ENCODE measurements at places on chromosomes 5 and 9.

GRCh38 chr9:136552117-136552703 lies 6.4 kb upstream of the NOTCH1 start:
- DNase-seq: no peak

- DNase-seq: no peak
These were observed 531.2 kb upstream of the ZNF608 start for GRCh38 chr5:125277494-125278154.

DNA sequence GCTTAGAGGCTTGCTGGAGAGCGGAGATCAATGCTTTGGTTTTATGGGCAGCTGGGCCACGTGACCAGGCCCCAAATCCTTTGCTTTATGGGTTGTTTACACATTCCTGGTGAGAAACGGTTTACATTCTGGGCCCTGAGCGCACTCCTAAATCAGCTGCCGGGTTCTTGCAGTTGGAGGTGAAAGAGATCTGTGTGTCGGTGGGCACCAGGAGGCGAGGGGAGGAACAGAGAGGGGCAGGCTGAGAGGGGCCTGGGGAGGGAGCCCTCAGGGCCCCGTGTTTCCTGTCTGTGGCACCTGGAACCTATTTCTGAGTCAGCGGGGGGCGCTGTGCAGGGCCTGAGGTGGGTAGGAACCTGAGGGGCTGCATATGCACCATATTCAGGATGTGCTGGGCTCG lies 63.5 kb upstream of the HAND1 start:
- no peak for DNase-seq

- DNase-seq: no peak
These were observed 255.3 kb downstream of the FSTL4 start for GRCh38 chr5:133356984-133357421.

- no peak for DNase-seq
These were observed 1.3 kb downstream of the GADD45G start for GRCh38 chr9:89606049-89606623.

- no peak for DNase-seq
These were observed 9.7 kb upstream of the PDCD1LG2 start for GRCh38 chr9:5500441-5501235.

DNA sequence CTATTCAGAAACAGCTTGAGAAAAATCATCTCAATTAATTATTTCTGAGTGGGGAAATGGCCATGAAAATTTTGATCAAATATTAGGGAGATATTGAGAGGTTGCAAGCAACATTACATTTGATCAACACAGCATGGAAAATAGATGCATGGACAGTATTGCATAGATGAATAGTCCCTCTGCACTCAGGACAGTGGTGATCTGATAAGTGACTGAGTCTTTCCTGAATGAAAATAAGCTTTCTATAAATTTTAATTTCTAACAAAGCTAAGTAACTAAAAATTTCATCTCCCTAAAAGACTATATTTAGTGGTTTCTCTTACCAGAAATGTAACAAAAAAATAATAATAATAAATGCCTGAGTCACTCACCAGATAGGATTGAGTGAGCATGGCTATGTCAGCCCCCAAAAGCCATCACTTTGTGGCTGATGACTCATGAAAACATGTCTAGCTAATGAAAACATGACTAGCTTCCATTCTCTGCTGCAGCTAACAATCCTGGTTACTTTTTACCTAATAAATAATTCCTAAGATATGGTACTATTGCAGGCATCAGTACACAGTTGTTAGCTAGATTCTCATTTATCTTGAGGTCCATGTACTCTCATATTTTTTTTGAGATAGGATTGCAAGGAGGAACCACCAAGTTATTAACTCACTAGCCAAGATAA lies 1294.8 kb upstream of the ACO1 start:
- DNase-seq: no peak

DNA sequence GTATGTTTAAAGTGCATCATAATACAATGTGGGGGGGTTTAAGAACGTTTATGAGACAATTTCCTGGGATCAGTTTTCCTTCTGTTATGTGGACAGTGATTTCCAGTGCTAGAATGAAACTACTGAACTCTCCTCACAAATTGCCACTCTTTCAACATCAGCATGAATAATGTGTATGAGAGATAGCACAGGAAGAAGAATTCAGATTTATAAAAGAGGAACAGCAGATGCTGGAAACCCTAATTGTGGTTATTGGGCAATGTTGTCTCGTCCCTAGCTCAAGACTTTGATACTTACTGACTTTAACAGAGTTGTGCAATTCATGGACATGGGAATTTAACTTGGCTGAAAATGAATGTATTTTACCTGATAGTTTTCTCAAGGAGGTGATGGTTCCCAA lies 410.8 kb upstream of the MEF2C start:
- no peak for DNase-seq

DNA sequence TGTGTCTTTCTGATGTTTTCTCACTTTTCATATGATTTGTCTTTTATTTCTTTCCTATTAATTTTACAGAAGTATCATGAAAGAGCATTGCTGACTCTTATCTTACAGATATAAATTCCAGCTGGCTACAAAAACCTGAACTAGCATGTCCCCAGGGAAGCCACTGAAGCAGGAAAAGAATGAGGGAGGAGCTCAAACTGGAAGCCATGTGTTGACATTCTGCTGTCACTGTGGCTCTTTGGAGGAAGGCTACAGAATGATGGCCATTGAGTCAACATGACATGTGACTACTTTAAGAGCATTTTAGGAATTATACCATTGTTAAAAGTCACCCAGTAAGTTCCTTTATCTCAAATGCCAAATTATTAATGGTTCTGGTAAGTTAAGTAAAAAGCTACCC lies 638.3 kb upstream of the DMAC1 start:
- no peak for DNase-seq

DNA sequence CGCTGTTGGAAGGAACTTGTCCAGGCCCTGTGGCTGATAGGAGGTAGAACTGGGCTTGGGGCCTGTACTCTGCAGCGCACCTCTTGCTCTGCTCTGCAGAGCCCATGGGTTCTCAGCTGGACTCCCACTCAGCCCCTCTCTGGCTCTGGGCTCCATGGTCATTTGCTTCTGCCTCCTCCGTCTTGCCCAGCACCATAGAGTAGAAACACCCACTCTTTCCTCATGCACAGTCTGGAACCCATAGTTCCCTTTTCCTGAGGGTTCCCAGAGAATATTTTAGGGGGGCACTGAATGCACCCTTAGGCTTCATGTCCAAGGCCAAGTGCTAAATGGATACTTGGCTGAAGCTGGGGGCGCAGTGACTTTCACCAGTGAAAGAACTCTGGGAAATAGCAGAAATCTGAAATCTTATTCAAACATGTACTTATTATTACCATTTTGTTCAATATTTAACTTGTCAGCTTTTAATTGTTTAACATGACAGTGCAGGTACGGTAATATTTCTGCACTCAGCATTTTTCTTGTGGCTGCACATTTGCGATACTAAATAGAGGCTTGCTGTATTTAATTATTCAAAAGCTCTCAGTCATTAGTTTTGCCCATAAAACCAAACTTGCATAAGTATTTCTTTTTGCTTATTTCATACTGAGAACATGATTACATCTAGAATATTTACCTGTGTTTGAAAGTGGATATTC lies 31.5 kb downstream of the GALNT12 start:
- no peak for DNase-seq
